ENCODE measurements at places on chromosomes 12 and 14.

DNA sequence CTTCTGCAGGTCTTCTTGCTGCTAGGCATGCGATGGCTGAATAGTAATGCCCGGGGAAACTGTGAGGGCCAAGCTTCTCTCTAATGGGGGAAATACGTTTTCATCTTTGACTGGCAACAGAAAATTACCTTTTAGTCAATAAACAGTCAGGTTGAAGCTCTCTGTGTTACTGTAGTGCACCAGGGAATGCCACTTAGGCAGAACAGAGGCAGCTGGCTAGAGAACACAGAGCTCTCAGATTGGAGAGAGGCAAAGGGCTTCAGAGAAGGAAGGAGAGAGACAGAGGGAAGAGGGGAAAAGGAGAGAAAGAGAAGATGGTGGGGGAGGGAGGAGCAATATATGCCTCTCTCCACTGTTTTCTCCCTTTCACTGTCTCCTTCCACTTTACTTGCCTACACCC lies 6.7 kb downstream of the HSD17B6 start:
- DNase-seq, result no peak

DNA sequence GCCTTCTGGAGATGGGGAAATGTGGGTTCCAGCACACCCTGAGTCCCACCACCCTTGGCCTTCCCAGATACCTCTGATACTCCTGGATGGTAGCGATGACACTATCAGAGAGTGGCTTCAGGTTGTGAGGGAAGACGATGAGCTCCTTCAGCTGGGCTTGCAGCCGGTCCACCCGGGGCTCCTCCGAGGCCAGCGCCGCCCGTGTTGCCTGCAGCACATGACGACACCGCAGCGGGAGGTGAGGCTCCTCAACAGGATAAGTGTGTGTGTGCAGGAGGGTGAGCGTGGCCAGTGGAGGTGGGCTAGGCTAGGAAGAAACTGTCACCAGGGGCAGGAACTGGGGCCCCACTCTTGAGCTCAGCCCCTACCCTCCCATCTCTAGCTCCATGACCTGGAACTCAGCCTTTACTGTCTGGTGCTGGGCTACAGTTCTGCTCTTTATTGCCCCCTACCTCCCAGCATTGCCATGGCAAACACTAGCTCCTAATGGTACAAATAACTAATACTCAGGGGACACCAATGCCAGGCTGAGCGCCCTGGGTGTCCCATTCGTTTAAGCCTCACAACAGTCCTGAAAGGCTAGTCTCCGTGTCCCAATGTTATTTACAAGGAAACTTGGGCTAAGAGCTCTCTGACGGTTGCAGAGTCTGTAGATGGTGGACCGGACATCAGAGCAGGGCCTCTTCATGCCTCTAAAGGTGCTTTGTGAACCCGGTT lies 64.1 kb downstream of the SYNE3 start:
- peak; percentile 63 for DNase-seq

DNA sequence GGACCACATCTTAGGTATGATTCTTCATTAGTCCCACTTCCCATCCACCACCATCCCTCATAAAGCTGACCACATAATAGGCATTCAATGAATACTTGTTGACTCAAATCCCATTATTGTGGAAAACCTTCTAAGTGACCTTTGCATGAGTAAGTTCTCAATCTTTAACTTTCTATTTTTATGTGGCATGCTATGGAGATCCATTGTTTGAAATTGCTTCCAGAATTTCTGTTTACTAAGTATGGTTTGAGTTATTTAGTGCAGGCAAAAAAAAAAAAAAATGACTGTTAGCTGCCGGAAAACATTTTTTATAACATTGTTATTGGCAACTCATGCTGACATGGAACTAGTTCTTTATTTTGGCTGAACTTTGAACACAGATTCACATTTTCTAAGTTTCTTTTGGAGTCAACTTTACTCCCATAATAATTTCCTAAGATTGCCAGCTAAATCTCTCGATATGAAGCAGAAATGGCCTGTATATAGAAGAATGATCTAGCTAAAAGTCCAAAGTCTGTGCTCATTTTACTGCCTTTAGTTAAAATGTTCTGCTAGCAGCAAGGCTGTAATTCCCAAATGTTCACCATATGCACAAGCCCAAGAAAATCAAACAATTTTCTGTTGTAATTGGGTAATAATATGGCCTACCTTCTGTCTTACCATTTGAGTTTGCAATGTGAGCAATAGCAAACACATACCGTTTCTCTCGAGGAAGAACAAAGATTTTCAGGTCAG lies 77.9 kb downstream of the PTGER2 start:
- DNase-seq, result no peak

DNA sequence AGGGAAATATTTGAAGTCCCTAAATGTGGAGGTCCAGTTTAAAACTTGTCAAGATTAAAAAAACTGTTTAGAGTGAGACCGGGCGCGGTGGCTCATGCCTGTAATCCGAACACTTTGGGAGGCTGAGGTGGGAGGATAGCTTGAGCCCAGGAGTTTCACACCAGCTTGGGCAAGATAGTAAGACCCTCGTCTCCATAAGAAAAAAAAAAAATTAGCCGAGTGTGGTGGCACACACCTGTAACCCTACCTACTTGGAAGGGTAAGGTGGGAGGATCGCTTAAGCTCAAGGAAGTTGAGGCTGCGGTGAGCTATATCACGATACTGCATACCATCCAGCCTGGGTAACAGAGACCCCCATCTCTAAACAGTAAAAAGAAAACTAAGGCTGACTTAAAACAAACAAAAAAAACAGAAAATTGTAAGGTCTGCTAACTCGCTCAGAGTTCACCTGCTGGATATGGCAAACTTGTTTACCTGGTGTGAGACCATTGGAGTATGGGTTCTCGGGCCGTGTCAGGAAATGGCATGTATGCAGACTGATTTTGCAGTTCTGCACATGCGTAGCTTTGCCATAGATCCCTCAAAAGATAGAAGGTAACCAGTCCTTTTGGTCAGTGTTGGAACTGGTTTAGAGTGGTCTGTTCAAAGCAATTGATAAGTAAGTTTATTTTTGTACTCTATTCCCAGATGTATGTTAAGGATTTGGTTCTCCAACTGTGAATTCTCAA lies 2.1 kb downstream of the RNF10 start:
- no peak for DNase-seq

DNA sequence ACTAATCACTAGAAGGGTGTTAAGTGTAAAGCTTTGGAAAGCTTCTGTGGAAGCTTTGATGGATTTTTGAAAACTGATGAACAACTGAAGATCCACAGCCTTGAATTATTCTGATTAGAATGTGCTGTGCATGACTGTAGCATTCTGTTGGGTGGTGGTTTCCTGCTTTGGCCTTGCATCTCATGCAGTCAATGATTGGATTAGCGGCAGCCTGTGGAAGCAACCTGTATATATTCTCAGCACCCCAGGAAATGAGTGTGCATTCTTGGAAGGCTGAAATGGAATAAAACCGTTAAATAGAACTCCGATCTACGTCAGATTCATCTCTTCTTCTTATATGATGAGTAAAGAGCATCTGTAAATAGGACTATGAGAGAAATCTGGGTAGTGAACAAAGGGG lies 120.2 kb downstream of the SLC16A7 start:
- no peak for DNase-seq

DNA sequence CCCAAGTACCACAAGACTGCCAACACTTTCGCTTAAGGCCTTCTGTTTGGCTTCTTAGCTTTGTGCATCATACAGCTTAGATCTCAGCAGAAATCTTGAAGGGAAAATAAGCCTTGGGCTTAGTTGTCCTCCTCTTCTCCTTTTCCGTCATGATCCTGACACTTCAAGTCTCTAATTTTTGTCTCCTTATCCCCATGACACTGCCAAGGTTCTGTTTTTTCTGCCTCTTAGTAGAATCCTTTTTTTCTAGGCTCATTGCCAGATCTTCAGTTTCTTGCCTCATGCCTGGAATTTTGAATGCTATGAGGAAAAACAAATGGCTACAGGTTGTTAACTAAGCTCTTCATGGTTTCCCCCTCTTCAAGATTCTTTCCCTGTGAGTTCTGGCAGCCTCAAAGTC lies 450.4 kb downstream of the LRFN5 start:
- DNase-seq, result no peak

GRCh38 chr14:105901226-105901625 lies 374.8 kb downstream of the TMEM121 start:
- DNase-seq, result no peak

GRCh38 chr14:51400139-51400538 lies 160.1 kb downstream of the TMX1 start:
- no peak for DNase-seq
